ENCODE measurements at places on chromosomes 5 and 9.

DNA sequence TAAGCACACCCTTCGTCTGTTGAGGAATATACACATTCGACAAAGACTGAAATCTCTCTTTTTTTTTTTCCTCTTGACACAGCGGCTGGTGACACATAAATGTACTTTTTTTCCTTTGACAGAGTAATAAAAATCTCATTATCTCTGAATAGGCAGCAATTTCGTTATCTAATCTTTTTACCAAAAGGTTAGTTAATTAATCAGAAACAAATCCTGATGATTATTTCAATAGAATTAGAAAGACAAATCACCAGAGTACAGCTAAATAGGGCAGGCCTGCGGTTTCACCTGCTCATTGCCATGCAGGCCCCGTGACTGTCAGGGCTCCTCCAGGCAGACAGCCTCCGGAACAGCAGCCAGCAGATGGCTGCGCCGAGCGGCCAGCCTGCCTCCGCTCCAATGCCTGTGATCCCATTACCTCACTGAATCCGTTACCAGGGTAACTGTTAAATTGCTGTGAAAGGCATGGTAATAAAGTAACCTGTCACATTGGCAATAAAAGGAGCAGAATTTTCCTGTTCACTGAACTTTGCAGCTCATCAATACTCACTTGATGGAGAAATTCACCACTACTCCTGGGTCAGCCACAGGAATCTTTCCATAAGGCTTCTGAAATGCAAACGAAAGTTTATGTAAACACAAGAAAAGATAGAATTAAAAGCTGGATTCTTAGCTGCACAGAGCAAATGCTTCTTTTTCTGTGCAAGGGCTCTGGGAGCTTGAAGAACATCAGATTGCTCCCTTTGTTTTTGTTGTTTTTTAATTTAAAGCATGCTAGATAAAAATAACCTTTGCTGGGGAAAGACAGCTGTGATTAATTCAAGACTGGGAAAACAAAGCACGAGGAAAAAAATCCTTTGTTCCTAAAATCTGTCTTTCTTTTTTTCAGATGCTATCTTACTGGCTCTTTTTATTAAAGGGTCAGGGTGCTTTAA is 666.4 kb upstream of the ZNF608 start:
- H3K27me3 ChIP-seq = no peaks in the 10 kb centered on the region
- H3K4me3 ChIP-seq = no peak overlapping the region

- H3K4me3 ChIP-seq = no peak overlapping the region
- H3K36me3 ChIP-seq = no peaks in the 10 kb centered on the region
- DNase-seq = no peak
- H3K27ac ChIP-seq = no peak overlapping the region
- no peaks in the 10 kb centered on the region for H3K4me1 ChIP-seq
Measured at GRCh38 chr9:14087576-14087975, 226.4 kb downstream of the NFIB start.

DNA sequence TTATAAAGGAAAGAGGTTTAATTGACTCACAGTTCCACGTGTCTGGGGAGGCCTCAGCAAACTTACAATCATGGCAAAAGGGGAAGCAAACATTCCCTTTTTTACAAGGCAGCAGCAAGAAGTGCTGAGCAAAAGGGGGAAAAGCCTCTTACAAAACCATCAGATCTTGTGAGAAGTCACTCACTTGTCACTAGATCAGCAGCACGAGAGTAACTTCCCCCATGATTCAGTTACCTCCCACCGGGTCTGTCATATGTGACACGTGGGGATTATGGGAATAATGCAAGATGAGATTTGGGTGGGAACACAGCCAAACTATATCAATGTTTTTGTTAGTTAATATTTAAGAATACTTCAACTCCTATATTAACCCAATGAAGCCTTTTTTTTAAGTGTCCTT is 275.2 kb upstream of the CDH9 start:
- no peak overlapping the region for H3K27ac ChIP-seq
- no peaks in the 10 kb centered on the region for H3K4me1 ChIP-seq
- H3K4me3 ChIP-seq = no peak overlapping the region
- no peaks in the 10 kb centered on the region for H3K27me3 ChIP-seq
- H3K36me3 ChIP-seq = no peaks in the 10 kb centered on the region
- no peak for DNase-seq

- H3K36me3 ChIP-seq = peaks cover 16% of the 10 kb centered on the region
- no peak overlapping the region for H3K4me3 ChIP-seq
- no peak for DNase-seq
- H3K27me3 ChIP-seq = no peaks in the 10 kb centered on the region
- peaks cover 3% of the 10 kb centered on the region for H3K4me1 ChIP-seq
Measured at GRCh38 chr5:116378777-116379121, 195.9 kb downstream of the SEMA6A start.

Measured in activated naive CD8-positive, alpha-beta T cell treated with anti-CD3 and anti-CD28 coated beads for 36 hours (primary cell).